ENCODE measurements at places on chromosomes 1 and 21.
A peak's percentile ranks its signal among the peaks of the same experiment; 100 is the strongest.

- DNase-seq: peak; percentile 94
Measured at GRCh38 chr1:117655220-117655577, 49.4 kb downstream of the TENT5C start.

DNA sequence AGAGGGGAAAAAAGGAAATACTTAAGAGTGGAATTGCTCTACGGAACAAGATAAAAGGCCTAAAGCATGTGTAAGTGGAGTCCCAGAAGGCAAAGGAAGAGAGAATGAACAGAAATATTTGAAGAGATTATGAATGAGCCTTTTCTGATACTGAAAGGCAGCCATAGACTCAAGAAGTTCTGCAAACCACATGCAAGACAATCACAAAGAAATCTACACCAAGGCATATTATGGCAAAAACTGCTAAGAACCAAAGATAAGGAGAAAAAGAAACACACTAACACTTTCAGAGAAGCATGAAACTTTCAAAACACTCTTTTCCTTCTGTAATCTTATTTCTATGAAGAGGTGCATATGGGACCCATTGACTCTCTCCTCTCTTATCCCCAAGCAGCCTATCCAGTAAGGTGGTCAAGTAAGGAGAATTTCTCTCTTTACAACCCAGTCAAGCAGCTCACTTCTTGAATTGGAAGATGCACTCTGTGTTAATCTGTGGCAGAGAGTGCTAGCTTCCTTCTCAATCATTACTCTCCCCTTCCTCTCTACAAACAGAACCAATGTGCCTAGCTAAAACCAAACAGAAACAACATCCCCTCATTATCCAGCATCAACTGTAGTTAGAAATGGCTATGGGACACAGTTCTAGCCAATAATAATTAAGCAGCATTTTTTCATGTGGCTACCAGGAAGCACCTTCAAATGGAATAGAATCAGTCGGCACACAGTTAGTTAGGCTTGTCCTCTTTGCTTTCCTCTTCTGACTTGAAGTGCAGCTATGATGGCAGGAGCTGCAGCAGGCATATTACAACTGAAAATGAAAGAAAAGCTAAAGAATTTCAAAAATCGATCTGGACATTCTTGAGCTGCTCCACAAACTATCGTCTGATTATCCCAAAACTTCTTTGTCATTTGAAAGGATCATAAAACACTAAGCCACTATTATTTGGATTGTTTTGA lies 25.9 kb downstream of the KRTAP19-8 start:
- DNase-seq: no peak

- no peak for DNase-seq
Measured at GRCh38 chr21:44989537-44989886, 49.7 kb downstream of the SLX9 start.

- DNase-seq: no peak
Measured at GRCh38 chr1:26069941-26070295, 2.5 kb upstream of the TRIM63 start.

DNA sequence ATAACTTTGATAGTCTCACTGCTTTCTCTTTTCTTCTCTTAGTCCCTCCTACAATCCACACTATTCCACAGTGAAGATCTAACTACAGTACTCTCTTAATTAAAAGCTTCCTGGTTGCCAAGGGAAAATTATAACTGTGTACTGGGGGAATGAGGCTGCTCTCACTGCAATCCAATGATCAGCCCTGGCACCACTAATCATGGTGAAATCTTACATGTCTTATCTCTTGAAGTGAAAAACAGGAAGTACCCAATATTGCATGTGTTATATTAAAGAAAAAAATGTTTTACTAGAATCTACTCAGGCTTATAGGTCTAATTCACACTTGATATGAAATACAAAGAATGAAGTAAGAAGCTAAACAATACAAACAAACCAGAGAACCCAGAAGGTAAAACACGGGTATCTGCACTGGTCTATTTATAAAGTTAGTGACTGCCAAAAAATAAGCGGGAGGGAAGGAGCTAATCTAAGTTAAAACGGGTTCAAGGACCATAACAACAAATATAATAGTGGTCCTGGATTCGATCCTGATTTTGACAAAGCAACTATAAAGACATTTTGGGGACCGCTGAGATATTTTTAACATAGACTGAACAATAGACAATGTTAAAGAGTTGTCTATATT lies 57.5 kb downstream of the RGS2 start:
- DNase-seq: no peak

GRCh38 chr21:26070822-26071425 lies 99.6 kb downstream of the APP start:
- no peak for DNase-seq

DNA sequence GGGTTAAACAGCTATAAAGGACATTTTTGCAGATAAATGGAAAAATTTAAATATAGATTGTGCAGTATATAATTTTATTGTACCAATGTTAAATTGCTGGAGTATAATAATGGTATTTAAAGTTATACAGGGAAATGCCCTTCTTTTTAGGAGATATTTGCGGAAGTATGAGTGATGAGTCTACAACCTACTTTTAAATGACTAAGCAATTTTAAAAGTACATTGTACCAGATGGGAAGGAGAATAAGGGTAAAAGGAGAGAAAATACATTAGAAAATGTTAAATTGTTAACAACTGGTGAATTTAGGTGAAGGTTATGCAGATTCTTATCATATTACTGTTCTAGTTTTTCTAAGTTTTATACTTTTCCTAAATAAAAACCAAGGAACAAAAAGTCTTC lies 91.8 kb downstream of the ZZZ3 start:
- no peak for DNase-seq

DNA sequence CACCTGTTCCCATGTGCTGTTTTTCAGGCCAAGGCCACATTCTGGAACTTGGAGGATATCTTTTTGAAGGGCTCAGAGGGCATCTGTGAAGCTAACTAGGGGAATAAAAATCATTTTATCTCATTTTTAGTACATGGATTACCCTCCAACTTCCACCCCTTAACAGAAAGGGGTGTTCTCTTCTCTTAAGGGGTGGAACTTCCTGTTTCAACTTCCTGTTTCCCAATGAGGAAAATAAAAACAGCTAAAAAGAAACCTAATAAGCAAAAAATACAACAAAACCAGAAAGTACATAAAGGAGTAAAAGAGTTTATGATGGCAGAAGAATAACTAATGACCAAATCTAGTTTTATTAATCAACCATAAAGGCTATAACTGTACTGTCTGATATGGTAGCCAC lies 24.8 kb upstream of the SLC22A15 start:
- no peak for DNase-seq

DNA sequence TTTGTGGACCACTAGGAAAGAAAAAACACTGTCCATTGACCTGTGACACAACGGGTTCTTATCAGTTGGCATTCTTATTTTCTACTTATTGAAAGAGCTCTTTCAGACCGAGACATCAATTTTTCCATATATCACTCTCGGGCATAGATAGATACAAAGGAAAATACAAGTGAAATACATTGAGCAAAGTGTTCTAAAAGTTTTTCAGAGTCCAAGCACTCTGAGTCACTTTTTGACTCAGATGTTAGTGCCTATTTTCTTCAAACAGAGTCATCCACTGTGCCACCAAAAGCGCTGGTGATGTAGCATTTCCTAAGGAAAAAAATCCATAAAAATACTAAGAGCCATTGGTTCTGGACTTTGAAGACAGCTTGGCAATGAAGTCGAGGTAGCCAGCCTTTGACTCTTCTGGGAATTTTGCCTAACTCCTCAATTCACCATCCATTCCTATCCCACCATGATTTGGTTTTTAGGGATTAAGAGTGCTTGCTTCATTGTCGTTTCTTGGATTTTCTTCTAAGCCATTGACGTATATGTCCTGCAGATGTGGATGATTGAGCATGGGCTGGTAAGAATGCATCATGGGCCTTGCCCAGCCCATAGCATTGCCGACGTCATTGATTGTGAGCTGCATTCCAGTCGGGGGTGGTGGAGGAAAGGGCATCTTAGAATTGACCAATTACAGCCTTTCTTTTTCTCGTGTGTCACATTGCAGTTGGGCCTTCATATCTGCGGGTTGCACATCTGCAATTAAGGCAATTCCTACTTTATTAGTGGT lies 10.6 kb downstream of the GALNT2 start:
- DNase-seq: no peak

- no peak for DNase-seq
Measured at GRCh38 chr1:248818505-248819374, 7.0 kb downstream of the SH3BP5L start.

DNA sequence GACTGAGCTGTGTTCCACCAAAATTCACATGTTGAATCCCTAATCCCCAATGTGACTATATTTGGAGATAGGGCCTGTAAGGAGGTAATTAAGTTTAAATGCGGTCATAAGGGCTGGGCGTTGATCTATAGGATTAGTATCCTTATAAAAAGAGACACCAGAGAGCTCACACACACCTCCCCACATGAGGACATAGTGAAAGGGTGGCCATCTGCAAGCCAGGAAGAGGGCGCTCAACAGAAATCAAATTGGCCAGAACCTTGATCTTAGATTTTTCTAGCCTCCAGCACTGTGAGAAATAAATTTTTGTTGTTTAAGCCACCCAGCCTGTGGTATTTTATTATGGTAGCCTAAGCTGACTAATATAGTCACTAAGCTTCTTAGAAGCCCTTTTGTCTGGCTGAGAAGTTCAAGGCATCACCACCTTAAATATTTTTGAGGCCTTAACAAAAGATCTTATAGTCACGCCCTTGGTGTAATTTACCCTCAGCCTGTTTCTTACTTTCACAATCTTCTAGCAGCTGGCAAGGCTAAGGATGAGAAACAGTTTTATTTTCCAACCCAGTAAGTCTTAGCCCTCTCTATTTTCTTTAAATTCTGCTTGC lies 28.8 kb downstream of the GORAB start:
- no peak for DNase-seq

- peak; percentile 8 for DNase-seq
Measured at GRCh38 chr21:45102391-45102932, 28.1 kb downstream of the ADARB1 start.

DNA sequence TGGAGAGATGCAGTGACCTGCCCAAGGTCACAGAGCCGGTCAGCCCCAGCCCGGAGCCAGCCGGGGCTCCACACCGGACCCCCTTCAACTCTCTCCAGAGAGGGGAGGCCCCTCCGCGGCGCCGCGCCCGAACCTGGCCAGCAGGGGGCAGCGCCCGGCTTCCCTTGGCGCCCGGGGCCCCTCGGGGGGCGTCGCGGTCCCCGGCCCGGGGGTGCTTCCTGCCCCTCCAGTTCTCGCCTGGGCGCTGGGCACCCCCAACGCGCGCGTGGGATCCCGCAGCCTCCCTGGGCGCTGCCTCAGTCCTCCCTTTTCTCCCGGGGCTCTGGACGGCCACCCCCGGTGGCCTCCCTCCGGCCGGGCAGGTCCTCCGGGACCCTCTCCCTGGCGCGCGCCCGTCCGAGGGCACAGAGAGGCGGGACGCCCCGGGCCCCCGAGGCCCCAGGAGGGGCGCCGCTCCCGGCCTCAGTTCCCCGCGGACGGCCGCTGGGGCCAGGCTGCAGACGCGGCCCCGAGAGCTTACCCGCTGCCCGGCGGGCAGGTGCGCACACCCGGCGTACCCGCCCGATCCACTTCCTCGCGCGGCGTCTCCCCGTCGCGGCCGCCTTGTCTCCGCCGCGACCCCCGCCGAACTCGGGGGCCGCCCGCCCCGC lies 406 bp downstream of the HTR1D start:
- no peak for DNase-seq

DNA sequence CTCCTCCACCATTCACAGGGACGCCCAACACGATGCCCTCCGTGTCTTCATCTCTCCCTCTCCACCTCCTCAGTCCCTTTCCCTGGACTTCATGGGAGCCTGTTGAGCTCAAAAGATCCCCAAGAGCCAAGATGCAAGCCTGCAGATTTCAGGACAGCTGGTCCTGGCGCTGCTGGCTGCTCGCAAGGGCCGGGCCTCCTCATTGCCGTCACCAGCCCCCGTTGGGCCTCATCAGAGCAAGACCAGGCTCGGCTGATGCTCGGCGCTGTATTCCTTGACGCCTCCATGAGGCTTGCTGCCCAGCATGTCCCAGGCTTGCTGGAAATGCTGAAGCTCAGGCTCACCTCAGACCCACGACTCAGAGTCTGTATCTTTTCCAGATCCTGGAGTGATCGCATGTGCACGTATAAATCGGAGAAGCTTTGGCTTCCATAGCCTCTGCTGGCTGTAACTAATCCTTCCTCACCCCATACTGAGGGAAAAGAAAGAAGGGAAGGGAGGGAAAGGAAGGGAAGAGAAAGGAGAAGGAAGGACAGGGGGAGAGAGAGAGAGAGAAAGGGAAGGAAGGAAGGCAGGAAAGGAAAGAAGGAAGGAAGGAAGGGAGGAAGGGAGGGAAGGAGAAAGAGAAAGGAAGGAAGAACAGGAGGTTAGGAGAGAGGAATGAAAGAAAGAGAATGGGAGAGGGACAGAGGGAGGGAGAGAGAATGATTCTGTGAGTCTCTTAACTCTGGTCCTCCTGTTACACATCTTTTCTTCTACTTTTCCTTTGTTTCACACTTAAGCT lies 94.6 kb downstream of the KCNJ15 start:
- DNase-seq: no peak

DNA sequence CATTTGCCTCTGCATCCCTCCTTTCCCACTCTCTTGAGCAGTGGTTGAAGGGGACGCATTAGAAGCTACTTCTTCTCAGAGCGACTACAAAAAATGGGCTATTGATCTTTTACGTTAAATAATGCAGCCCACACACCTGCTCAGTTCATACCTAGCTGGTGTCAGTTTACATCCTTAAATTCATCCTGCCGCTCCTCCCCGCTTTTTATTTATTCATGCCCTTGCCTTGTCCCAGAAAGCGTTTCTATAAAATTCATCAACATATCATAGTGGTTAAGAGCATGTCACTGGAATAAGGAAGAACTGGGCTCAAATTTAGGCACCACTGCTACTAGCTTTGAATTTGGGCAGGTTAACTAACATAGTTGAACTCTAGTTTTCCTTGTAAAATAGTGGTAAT lies 66.0 kb upstream of the TINAGL1 start:
- DNase-seq: no peak

GRCh38 chr1:22524481-22524880 lies 38.8 kb upstream of the EPHA8 start:
- no peak for DNase-seq
